ENCODE measurements at places on chromosomes 5 and 9.

- DNase-seq: no peak
Observed at GRCh38 chr5:8633696-8634095, 764.7 kb downstream of the MTRR start.

DNA sequence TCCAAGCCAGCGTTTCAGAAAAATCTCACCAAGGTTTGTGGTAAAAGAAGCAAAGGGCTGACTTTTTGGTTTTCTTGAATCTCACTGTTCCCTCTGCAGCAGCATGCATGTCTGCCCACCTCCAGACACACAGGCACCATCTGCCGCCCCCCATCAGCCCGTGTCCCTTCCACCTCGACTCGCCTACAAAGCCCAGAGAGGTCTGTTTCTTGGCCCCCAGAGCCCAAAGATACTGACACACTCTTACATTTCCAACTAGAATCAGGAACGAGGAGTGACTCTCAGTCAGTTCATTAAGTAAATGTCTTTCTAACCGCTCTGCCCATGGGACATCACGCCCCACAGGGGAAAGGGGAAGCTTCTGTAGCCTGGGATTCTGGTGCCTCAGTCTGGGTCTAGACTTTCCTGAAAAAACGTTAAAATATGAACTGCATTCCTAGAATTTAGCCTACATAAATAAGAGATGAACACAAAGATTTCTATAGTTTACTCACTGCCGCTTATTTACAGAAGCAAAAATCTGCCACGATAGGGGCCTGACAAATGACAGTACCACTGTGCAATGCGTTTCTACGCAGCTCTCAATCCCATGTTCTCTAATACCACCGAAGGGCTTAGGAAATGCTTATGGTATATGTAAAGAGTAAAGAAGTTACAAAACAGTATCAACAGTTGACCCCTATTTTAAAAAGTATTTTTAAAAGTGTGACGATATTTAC lies 4.1 kb downstream of the IL4 start:
- DNase-seq: no peak

DNA sequence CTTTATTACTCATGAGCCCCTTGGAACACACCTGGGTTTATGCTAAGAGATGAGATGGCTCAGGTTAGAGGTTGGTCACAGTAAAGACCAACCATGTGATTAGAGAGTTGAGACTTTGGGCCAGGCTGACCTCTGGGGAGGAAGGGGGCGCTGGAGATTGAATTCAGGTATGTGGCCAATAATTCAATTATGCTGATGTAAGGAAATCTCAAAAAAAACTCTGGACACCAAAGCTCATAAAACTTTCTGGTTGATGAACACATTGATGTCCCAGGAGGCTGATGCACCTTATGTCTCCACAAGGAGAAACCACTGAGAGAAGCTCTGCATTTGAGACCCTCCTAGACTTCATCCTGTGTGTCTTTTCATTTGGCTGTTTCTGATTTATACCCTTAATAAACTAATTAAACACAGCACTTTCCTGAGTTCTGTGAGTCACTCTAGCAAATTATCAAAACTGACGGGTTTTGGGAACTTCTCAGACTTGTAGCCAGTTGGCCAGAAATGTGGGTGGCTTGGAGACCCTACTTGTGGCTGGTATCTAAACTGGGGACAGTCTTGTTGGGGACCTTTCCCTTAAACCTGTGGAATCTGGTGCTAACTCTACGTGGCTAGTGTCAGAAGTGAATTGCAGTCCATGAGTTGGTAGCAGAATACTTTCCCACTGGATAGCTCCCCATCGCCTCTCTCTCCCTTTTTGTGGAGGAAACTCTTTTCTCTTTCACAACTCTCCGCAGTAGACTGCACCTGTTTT lies 7.5 kb upstream of the CCL27 start:
- DNase-seq: no peak

- no peak for DNase-seq
Observed at GRCh38 chr5:160787240-160787639, 64.8 kb downstream of the ATP10B start.
